ENCODE measurements at places on chromosomes 1 and 21.

DNA sequence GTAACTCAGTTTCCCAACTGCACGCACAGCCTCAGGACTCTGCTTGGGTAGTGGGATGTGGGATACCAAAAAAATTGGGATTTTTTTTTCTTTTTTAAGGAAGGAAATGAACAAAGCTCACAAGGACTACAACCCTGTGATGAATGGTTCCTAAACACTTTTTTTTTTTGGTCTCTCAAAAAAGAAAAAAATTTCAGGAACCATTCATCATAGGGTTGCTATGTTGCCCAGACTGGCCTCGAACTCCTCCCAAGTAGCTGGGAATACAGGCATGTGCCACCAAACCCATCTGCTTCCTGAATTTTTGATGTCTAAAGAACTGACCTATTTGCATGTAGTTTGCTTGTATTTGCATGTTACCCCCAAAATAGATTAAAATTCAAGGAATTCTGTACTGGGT is 6.8 kb downstream of the MINDY1 start:
- DNase-seq: no peak

DNA sequence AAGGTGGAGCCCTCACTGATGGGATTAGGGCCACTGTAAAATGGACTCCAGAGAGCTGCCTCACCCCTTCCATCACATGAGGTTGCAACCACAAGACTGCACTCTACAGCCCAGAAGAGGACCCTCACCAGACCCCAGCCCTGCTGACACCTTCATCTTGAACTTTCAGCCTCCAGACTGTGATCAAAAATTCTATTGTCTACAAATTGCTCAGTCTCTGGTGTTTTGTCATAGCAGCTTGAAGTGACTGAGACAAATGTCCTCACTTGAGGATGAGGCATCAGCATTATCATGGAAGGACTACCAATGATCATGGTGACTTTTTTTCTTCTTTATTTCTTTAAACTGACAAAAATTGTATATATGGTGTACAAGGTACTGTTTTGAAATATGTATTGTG is 26.7 kb upstream of the TRIM17 start:
- no peak for DNase-seq

DNA sequence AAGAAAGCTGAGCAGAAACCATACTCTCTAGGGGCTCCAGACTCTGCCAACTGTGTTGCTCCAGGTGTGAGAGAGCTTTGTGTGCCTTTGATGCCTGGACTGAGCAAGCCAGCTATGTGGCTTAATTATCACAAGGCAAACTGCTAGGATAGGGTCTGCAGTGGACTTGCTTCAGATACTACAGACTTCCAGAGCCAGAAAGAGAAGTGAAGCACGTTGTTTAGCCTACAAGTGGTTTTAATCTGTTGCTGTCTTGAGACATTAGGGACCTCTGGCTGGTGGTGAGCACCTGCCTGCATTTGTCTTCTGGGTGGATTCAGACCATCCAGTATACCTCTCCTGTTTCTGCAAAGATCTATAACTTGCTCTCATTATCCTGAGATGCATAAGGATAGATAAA is 353.4 kb upstream of the PLXNA2 start:
- DNase-seq: no peak

- DNase-seq: no peak
These were observed 1.0 kb upstream of the AK4 start for GRCh38 chr1:65146908-65147423.

DNA sequence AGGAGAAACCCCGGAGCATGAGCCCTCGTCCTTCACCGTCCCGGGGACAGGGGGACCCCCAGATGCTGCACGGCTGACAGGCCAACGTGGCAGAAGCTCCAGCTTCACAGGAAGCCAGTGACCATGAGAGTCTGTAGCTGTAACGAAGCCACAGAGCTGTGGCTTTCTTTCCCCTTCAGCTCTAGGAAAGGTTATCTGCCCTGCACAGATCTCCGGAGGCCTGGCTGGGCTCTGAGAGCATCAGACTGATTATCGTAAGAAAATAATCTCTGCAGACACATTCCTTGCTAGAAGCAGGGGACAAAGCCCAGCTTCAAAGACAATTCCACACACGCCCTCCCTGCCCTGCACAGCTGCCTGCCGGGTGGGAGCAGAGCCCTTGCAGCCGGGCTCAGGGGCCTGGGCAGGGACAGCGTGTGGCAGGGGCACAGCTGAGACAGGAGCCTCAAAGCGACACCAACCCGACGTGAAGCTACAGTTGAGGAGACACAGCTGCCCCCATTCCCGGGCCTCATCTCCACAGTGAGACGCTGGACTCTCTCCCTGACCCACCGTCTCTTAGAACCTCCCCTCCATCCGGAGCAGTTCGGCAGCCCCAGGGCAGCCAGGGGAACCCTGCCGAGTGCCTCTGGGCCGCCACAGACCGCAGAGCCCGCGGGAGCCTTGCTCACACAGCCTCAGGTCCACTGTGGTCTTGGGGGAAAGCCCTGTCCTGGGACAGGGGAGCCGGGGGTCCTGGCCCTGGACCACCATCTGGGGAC is 30.6 kb downstream of the POFUT2 start:
- DNase-seq: peak; percentile 27

DNA sequence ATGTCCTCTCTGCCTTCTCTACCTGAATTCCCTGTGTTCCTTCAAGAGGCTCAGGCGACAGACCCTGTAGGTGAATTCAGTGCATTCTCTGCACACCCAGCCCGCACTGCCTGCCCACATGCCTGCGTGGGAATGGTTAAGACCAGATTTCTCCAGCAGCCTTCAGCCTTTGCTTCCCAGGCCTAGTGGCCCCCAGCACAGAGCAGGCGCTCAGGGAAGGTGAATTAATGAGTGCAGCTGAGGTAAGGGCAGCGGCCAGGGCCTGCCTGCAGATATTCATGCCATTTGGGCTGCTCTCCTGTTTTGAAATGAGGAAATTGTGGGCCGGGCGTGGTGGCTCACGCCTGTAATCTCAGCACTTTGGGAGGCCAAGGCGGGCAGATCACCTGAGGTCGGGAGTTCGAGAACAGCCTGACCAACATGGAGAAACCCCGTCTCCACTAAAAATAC is 45.5 kb downstream of the IER5 start:
- DNase-seq: no peak

DNA sequence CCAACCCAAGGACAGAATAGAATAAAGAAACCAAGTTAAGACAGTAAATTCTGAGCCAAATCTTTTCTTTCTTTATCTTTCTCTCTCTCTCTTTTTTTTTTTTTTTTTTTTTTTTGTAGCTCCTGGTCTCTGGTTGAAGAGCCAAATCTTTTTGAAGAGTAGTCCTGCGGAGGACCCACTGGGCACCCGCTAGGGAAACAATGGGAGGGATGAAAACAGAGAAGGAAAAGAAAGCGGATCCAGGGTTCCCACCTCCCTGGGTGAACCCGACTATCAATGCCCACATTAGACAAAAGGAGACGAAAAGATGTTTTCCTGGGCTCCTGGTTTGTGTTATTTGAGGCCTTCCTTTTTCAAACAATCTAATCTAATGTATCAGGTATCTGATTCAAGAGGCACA is 49.8 kb upstream of the FBXO28 start:
- no peak for DNase-seq

GRCh38 chr1:226417830-226418546 is 10.1 kb upstream of the PARP1 start:
- DNase-seq: no peak

DNA sequence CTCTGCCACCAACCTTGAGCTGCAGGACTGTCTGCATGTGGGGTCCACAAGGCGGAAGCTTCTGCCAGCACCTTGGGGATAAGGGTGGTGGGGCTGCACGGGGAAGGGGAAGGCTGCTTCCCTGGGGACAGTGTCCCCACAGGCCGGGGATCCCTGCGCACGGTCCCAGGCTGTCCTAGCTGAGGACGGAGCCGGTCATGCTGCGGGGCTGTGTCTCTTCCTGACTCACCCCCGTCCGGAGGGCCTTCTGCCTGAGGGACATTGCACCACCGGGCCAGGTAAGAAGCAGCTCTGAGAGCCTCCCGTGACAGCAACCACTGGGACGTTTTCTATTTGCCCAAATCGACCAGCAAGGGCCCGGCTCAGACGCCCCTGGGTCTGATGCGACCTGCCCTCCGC is 29.9 kb downstream of the KRTAP10-1 start:
- no peak for DNase-seq

GRCh38 chr1:234617986-234618736 is 8.2 kb upstream of the IRF2BP2 start:
- DNase-seq: peak; percentile 85

DNA sequence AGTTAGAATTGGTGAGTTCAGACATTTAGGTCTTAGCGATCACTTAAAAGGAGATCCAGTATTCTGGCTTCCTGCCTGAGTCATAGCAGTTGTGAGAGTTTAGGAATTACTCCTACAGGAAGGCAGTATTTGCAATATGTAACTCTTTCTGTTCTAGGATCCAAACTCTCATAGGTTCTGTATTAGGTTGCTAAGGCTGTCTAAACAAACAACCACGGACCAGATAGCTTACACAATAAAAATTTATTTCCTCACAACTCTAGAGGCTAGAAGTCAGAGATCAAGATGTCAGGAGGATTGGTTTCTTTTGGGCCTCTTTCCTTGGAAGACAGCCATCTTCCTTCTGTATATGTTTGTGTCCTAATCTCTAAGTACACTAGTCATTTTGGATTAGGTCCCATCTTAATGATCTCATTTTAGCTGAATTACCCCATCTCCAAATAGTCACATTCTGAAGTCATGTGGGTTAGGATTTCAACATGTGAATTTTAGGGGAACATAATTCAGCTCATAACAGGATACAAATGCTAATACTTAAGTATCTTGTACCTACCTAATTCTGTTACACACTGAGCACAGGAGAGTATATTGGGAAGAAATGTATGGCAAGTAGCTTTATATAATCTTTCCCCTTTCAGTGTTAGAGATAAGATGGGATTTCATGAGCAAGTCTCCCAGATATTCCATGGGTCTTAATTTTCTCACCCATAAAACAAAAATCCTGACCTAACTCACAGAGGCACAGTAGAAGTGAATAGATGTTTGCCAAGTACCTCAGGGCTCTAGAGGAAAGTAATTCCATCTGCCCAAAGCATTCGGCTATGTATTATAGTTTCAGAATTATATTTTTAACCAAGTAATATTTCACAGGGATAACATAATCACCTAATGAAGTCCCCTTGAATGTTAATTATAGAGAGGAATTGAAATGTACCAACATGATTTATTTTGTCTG is 144.4 kb downstream of the PTBP2 start:
- DNase-seq: peak; percentile 100

- peak; percentile 24 for DNase-seq
These were observed 40.3 kb upstream of the RUNX3 start for GRCh38 chr1:24970399-24970753.

- DNase-seq: peak; percentile 88
These were observed 11.7 kb upstream of the ENO1 start for GRCh38 chr1:8889925-8890785.

DNA sequence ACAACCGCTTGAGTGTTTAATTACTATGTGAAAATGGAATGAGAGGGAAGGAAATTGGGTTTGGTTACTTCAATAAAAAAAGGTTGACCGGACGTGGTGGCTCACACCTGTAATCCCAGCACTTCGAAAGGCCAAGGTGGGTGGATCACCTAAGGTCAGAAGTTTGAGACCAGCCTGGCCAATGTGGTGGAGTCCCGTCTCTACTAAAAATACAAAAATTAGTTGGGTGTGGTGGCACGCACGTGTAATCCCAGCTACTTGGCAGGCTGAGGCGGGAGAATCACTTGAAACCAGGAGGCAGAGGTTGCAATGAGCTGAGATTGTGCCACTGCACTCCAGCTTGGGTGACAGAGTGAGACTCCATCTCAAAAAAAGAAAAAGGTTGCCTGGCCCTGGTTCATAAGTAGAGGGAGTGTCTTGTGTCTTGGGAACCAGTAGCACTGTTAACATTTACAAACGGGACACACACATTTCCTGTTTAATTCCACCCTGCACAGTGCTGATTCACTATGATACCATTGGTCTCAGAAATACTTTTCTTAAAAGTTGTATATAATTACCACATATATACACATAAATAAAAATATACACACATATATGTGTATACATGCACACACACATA is 27.6 kb upstream of the CLDN14 start:
- DNase-seq: no peak

- peak; percentile 89 for DNase-seq
These were observed 57.4 kb downstream of the COL6A1 start for GRCh38 chr21:46038871-46039397.

DNA sequence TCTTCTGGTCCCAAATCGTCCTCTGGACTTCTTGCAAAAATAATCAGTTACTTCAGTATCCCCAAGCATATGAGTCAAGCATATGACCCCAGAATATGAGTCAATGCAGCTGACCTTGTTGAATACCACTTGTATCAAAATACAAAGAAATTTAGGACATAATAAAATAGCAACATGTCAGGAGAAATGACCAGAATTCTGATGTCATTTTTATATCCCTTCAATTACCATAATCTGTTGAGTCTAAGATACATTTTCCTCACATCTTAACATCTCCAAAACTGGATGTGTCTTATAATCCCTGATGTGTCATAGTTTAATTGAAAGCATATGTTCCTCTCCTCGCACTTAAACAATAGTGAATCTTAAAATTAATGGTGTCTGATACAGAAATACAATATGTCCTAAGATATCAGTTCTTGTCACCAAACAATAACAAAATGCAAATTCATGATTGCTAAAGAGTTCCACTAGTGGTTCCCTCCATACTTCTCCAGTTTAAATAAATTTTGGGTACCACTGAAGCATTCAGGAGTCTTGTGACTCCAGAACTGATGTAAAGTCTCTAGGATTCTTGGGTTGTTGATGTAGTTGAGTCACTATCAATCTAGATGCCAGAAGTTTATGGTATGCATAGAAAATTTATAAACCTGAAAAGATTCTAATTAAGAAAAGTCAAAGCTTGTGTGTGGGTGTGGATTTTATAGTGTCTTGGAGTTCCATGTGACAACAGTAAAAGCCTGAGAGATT is 41.8 kb downstream of the KIFAP3 start:
- peak; percentile 41 for DNase-seq

- DNase-seq: no peak
These were observed 5.0 kb upstream of the KRTAP12-1 start for GRCh38 chr21:44686843-44687561.

GRCh38 chr1:74502432-74502831 is 10.0 kb downstream of the LRRC53 start:
- DNase-seq: peak; percentile 32

DNA sequence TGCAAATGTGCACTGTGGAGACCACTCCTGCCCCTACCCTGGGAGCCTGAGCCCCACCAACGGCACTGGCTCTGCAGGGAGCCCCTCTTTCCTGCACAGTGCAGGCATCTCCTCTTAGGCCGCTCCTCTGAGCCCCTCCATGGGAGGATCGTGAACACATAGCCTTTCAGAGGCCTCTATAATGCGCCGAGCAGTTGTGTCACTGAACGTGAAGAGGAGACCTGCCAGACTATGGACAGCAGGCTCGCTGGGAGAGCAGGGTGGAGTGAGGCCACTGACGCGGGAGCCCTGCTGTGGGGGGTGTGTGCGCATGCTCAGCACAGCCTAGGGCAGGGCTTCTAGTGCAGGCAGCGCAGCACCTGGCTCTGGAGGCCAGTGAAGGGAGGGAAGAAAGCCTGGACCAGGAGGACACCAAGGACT is 151.3 kb upstream of the COL6A1 start:
- DNase-seq: no peak

GRCh38 chr1:45490121-45490625 is 790 bp downstream of the TESK2 start:
- DNase-seq: peak; percentile 32
